SJSA1 (cell line): ENCODE measurements at places on chromosomes 3 and 15. TPM values are rescaled to one million over a fixed set of nuclear protein-coding genes. Genes with fewer than 3 reads are reported as not detected.

DNA sequence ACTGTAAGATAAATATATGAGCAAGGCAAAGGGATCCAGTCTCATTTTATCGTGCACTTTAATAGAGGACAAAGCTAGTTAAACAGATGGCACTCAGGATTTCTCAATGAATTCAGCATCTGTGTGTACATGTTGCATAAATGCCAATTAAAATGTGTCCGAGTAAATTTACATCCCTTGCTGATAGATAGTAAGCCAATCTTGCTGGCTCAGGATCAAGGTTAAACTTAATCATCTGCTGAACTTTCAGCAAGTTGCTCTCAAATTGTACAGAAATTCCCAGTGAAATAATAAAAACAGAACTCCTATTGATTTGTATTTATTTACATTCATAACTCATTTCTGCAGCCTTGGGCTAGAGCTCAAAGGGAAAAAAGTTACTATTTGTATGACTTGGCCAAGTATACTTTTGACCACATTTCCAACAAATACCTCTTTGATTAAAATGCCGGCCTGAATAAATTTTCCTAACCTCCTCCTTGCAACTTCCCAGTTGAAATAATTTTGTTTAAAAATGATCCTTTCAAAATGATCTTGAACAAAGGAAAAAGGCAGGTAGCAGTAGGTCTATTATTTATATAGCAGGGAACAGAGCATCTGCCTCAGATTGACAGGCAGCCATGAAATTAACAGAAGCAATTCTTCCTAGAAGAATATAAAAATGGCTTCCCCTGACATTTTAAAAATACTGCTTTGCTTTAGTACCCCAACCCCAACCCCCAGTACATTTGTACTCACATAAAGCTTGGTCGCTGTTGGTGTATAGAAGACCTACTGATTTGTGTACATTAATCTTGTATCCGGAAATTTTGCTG, 1001.9 kb downstream of the ROBO1 start:
- DNase-seq, result no peak

- DNase-seq, result no peak
Observed at GRCh38 chr3:75650191-75650590, 13.9 kb upstream of the FRG2C start.

DNA sequence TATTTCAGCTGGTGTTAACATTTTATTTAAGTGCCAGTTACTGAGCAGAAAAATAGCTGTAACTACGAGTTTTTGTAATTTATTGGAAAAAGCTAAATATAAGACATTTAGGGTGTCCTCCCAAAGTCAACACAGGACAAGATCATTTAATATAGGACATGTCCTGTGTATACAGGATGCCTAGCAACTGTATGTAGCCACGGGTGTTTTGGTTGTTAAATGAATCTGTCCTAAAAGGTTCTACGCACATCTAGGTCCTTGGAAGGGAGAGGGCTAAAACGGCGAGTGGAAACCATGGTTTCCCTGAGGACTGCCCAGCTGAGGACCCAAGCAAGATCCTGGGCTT, 565 bp upstream of the ZNF621 start:
- no peak for DNase-seq

DNA sequence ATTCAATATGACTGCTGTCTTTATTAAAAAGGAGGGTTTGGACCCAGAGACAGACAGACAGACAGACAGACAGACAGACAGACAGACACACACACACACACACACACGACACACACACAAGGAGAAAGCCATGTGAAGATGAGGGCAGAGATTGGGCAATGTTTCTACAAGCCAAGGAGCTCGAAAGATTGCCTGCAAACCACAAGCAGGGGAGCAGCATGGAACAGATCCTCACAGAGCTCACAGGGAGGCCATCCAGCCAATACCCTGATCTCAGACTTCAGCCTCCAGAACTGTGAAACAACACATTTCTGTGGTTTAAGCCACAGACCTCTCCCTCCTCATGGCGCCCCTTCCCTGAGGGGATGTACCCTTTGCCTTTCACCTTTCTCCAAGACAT, 35.8 kb upstream of the ABHD2 start:
- no peak for DNase-seq

GRCh38 chr3:174318181-174318580, 541.0 kb upstream of the NAALADL2 start:
- DNase-seq, result no peak

- peak; percentile 19 for DNase-seq
Observed at GRCh38 chr15:67074886-67075229, 9.5 kb downstream of the SMAD3 start.

DNA sequence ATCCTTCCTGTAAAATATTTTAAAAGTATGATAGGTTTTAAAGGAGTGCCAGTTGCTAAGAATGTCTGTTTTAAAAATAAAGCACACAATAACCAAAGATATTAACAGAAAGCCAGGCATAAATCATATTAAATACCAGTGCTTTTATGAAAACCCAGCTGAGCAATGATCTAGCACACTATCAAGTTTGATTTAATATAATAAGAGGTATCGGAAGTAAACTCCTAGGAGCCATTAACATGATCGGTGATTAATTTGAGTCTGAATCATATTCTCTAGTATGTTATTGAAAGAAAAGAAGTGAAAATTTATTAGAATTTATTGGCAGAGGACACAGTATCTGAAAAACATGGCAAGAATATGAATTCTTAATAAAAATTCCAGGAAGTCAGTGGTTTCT, 91.7 kb downstream of the SPATA16 start:
- DNase-seq, result no peak

- no peak for DNase-seq
Observed at GRCh38 chr3:37526511-37526910, 335.2 kb upstream of the CTDSPL start.

DNA sequence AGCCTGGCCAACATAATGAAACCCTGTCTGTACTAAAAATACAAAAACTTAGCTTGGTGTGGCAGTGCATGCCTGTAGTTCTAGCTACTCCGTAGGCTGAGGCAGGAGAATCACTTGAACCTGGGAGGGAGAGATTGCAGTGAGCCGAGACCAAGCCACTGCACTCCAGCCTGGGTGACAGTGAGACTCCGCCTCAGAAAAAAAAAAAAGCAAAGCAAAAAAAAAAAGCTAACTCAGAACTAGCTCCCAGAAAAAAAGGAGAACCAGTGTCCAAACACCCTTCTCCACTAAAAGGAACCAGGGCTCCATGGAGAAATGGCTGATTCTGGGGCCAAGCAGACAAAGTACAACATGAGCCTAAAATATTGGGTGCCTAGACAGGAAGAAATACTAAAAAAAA, 16.7 kb upstream of the CRTC3 start:
- no peak for DNase-seq

DNA sequence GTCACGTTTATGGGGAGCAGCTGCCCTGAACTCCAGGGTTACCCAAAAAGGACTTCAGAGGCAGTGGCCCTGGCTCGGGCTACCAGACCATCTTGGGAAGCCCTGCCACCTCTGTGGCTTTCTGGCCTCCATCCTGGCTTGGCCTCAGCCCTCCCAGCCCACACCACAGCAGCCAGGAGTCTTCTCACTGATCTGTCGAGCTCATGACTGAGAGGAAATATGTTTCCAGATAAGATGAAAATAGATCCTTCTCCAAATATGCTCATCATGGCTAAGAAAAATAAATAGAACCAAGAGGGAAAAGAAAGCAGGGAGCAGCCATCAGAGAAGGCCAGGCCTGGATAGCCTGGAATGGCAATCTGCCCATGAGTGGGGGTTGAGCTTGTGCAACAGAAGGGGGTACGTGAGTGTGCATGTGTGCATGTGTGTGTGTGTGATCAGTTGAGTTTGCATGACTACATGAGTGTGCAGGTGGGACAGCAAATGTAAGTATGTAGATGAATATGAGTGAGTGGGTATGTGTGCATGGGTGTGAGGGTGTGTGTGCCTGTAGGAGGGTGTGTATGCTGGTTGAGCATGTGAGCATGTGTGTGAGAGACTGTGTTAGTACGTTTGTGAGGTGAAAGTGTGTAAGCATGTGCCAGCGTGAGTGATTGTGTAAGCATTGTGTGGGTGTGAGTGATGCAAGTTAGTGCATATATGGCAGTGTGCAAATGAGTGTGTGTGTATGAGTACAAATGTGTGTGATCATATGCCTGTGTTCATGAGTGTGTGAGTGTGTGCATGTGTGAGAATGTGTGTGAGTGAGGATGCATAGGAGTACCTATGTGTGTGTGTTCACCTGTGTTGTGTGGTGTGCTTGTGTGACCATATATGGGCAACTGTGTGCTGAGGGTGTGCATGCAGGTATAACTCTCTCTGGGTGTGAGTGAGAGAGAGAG, 9.9 kb upstream of the RFT1 start:
- DNase-seq, result no peak

GRCh38 chr3:48372862-48373435, 930 bp downstream of the FBXW12 start:
- DNase-seq, result no peak

DNA sequence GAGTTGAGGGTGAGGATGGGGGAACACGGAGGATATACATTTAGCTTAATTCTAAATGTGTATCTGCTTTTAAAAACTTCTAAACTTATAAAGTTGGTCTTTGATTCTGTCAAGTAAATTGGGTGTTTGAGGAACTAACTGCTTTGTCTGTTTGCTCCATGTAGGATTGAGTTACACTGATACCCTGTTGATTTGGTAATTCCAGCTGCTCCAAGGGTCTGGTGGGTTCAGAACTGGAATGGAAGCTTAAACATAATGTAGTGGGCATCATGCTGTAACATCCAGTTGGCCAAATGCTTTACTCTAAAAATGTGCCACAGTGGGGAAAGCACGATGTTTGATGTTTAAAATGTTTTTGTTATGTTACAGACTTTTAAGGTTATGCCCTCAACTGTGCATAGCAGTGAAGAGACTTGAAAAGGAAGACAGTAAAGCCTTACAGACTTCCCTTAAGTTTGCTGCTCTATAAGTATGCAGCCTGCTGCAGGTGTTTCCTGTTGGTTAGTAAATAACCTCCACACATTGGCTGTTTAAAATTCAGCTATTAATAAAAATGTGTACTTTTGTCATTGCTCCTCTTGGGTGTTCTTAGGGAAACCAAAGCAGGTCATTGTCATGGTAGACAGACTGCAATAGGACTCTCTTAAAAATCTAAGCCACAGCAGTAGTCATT, 5.9 kb upstream of the EDEM1 start:
- DNase-seq, result no peak

- DNase-seq, result peak; percentile 40
Observed at GRCh38 chr3:58414538-58415197, 19.0 kb downstream of the PDHB start.

DNA sequence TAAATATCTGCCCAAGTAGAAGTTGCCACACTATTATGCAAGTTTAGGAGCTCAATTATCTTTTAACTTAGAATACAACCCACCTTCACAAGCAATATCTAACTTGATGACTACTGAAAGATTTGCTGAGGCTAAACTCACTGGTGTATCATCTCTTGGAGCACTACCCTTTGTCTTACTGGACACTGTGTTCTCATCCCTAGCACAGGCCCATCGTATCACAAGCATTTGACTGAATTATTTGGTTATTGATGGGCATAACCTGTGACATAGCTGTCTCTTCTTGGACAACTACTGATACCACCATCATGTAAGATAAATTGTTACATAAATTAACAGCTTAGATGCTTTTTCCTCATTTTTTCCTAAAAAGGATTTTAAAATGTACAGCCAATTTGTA, 216.2 kb upstream of the THBS1 start:
- DNase-seq, result no peak

DNA sequence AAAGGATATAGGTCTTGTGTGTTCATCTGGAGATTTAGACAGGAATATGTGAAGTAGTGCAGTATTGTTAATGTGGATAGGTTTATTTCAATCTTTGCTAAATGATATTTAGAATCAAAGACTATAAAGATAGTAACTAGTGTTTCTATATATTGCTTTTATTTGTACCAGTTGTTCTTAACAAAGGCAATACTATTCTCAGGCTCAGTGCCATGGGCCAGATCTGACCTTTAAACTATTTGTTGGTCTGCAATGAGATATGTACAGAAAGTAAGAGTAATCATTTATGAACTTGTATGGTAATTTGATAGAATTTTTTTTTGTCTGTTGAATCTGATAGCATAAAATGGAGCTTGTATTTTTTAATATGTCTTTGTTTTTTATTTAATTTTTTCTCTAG, 146.7 kb upstream of the AZI2 start:
- DNase-seq, result no peak

DNA sequence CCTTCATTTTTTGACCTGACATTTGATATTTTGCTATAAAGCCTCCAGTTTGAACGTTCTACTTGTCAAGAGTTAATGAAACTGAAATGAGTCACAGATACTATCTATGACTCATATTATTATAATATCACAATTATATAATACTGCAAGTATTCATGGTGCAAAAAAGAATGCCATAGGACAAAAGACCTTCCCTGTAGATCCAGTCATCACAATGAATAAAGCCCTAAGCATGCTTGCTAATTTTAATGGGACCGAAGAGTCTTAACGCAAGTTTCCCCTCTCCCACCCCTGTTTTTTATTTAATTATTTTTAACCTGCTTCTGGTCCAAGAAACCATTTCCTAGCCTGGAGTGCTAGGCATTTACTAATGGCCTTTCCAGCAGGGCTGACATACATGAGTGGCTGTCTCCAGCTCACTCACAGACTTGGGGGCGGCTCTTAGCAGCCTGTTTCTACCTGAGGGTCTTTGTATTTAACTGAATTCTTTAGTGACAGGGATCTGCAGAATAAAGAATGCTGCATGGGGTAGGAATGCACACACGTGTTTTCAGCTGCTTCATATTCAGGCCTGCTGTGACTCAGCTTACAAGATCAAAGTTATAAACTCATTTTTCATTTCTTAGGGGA, 61.2 kb downstream of the THBS1 start:
- peak; percentile 63 for DNase-seq

DNA sequence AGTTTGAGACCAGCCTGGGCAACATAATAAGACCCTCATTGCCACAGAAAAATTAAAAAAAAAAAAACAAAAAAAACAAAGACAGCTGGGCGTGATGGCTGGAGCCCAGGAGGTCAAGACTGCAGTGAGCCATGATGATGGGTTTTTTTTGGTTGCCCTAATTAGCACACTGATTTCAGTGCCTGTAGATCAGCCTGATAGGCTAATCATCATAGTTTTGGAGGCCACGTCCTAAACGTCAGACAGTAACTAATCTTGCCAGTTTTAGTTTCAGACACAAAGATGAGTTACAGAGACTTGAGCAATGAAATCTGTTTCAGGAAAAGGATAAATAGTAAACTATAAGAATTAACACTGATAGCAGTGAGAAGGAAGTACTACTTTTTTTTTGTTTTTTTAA, 55.4 kb downstream of the LRCH3 start:
- no peak for DNase-seq

- no peak for DNase-seq
Observed at GRCh38 chr3:132267391-132267993, 49.7 kb upstream of the ACP3 start.

GRCh38 chr3:42114130-42114725, 23.1 kb downstream of the TRAK1 start:
- no peak for DNase-seq

The FAM174B gene
- total RNA-seq, result 0.05 TPM in 1 of 2 replicates, not detected in the other

The GADL1 gene
- total RNA-seq, result 0.13 TPM in 1 of 2 replicates, not detected in the other

The TTC14 gene
- 14.9 and 15.3 TPM in 2 replicates for total RNA-seq

The ZKSCAN7 gene
- total RNA-seq, result 4.1 and 4.4 TPM in 2 replicates

The DLL4 gene
- not detected in 2 replicates for total RNA-seq

The ATP13A5 gene
- total RNA-seq, result not detected in 2 replicates

The MAGEL2 gene
- total RNA-seq, result not detected in 2 replicates
